ENCODE measurements at places on chromosomes 12 and 14. TPM values are rescaled to one million over a fixed set of nuclear protein-coding genes. Genes with fewer than 3 reads are reported as not detected.
A peak's percentile ranks its signal among the peaks of the same experiment; 100 is the strongest.

Gene FOXN4
- total RNA-seq, result not detected

GRCh38 chr12:100698518-100698917 lies 96.1 kb upstream of the ANO4 start:
- no peak overlapping the region for H3K4me3 ChIP-seq
- DNase-seq, result no peak

GRCh38 chr12:112422531-112422930 lies 3.8 kb downstream of the PTPN11 start:
- no peaks in the 10 kb centered on the region for H3K27me3 ChIP-seq
- H3K36me3 ChIP-seq, result no peaks in the 10 kb centered on the region
- peak overlapping the region; percentile 48 for H3K27ac ChIP-seq
- H3K4me1 ChIP-seq, result peaks cover 37% of the 10 kb centered on the region

DNA sequence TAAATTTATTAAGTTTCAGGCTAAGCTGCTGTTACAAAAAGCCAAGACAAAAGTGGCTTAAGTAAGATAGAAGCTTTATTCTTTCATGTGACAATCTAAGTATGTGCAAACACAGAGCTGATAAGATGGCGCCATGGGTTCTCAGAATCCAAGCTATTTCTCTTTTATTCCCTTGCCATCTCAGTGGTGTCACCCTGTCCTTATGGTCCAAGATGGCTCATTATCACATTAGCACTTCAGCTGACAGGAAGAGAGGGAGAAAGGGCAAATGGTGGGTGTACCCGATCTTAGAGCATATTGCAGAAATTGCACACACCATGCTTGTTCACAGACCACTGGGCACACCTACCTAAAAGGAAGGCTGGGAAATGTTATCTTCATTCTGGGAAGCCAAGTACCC lies 211.7 kb downstream of the TMTC2 start:
- no peaks in the 10 kb centered on the region for H3K27me3 ChIP-seq
- no peak overlapping the region for H3K27ac ChIP-seq
- no peak overlapping the region for H3K4me3 ChIP-seq
- DNase-seq, result no peak
- H3K36me3 ChIP-seq, result no peaks in the 10 kb centered on the region
- no peaks in the 10 kb centered on the region for H3K4me1 ChIP-seq

DNA sequence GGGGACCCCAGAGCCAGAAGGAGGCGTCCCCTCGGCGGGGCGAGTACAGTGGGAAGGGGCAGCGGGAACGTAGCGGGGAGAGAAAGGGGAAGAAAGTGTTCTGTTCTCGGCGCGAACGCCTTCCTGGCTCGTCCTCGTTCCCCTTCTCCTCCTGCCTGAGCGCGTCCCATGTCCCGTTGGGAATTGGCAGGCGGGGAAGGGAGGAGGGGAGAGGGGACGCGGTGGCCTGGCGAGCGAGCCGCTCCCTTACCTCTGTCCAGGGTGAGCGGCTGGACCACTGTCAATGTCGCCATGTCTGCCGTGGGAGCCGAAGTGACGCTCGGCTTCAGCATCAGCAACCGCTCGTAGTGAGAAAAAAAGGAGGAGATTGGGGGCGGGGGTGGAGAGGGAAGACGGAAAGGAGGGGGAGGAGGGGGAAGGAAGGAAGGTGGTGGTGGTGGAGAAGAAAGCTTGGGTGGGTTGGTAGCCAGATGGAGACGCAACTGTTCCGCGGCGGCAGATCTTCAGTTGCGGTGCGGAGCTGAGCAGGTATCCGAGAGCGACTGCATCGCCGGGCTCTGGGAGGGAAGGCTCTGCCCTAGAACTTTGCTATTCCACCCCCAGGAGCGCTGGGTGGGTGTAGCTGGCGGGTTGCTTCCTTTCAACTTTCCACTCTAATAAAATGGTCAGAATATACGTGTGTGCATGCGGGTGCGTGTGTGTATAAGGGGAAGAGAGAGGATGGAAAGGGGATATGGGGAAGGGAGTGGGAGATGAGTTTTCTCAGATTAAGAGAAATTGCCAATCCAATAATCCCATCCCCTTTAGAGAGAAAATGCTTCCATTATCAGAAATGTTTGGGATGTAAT lies at the start of gene LIN7A:
TSS of gene LIN7A (minus strand) at position 544 of the 848 bp plus-strand sequence. CDS start at position 332, 212 bp downstream.
- peak within 1 kb of the TSS; percentile 88 for H3K27ac ChIP-seq
- H3K4me1 ChIP-seq, result no peaks in the 10 kb centered on the region
- no peaks in the 10 kb centered on the region for H3K36me3 ChIP-seq
- H3K4me3 ChIP-seq, result peak within 1 kb of the TSS; percentile 85

DNA sequence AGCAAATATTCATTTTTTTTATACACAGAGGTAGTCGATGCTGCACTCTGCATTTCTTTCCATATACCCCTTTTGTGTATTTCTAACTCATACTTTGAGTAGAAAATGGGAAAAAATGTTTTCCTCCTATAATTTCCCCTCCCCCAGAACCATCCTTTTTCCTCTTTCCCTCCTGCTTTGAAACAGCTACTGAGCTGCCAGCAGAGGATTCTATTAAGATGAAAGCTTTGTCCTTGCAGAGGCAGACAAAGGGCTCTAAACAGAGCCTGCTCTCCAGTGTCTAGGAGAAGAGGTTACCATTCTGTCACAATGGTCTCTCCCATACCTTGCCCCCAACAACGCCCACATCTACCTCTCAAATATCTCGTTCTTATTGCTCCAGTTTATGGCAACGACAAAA lies 74.6 kb upstream of the OSBPL8 start:
- H3K4me3 ChIP-seq, result no peak overlapping the region
- no peak overlapping the region for H3K27ac ChIP-seq
- H3K27me3 ChIP-seq, result no peaks in the 10 kb centered on the region

Gene REC8
- total RNA-seq, result 25.5 TPM

DNA sequence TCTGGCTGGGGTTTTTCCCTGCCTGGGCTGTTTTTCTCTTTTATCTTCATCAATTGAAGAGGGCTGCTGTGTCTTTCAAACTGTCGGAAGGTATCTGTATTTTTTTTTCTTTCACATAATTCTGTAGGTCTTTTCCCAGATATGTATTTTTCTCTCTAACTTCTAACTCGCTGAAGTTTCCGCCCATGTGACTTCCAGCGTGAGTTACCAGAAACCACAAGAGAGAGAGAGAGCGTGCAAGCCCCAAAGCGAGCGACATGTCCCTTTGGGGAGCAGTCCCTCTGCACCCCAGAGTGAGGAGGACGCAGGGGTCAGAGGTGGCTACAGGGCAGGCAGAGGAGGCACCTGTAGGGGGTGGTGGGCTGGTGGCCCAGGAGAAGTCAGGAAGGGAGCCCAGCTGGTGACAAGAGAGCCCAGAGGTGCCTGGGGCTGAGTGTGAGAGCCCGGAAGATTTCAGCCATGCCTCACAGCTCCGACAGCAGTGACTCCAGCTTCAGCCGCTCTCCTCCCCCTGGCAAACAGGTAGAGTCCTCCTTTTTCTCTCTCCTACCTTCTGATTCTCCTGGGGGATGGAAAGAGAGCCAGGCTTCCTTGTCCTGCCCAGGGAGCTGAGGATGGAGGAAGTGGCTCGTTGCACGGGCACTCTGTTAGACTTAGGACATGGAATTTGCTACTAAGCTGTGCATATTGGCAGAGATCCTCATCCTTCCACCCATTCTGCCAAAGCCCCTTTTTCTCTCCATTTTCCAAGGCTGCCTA lies at the start of gene BATF:
TSS of gene BATF (plus strand) at position 246 of the 759 bp plus-strand sequence. CDS start at position 460, 214 bp downstream.
- peak; percentile 41 for DNase-seq
- no peaks in the 10 kb centered on the region for H3K27me3 ChIP-seq
- H3K4me1 ChIP-seq, result no peaks in the 10 kb centered on the region
- H3K27ac ChIP-seq, result no peak within 1 kb of the TSS
- no peaks in the 10 kb centered on the region for H3K36me3 ChIP-seq

DNA sequence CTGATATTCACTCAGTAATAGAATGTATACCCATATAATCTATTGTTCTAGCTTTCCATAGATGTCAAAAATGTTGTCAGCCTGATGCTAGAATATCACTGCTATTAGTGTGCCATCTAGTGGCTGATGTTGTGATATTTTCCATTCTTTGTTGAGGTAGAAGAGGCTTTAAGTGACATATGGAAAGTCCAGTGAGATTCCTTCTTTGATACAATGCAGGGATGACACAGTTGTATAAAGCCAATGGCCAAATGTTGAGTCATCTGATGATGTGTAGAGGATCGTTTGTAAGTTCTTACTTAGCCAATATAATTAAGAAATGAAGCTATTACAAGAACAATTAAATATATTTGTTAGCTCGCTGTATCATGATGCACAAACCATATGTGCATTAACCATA lies 58.1 kb upstream of the PCED1B start:
- no peaks in the 10 kb centered on the region for H3K36me3 ChIP-seq
- peak; percentile 56 for DNase-seq
- H3K27ac ChIP-seq, result no peak overlapping the region
- no peak overlapping the region for H3K4me3 ChIP-seq

- no peak overlapping the region for H3K27ac ChIP-seq
- H3K4me3 ChIP-seq, result no peak overlapping the region
- no peaks in the 10 kb centered on the region for H3K36me3 ChIP-seq
- no peaks in the 10 kb centered on the region for H3K27me3 ChIP-seq
- no peak for DNase-seq
These were observed 275.1 kb downstream of the PRKD1 start for GRCh38 chr14:29652571-29652970.

DNA sequence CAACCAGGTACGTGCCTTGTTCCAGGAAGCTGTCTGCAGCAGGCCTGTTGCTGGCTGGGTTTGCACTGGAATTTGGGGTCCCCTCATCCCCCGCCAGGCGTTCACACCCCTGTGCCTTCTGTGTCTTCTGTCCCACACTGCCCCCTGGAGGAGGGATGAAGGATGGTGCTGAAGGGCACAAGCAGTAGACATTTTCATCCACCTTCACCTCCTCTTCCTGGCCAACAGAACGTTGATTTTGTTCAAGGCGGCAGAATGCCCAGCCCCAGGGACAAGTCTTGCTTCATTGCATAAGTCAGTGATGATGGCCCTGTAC lies 122.1 kb downstream of the CALM1 start:
- no peak for DNase-seq
- no peaks in the 10 kb centered on the region for H3K27me3 ChIP-seq
- no peaks in the 10 kb centered on the region for H3K4me1 ChIP-seq
- no peak overlapping the region for H3K4me3 ChIP-seq
- H3K36me3 ChIP-seq, result no peaks in the 10 kb centered on the region

DNA sequence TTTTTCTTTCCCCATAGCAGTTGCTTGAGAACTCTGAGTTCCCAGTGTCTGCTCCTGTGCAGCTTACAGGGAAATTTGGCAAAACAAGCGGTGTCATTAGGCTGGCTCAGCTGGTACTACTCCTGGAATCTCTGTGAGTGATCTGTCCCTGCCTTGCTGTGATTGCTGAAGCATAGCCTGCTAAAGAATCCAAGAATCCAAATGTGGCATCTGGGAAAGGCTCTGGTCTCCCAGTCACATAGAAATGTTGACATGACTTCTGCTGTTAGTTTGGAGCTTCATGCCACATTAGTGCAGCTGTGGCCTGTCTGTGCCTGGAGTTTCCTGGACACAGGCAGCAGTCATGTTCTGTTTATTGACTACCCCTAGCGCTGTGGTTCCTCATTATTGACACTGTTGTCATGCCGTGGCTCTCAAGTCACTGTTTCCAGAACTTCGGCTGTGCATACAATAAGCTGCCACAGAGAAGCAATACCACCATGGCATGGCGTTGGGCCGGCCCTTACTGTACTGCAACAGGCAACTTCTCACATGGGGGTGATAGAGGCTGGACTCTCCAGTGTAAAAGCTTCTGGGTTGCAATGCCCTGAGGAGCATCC lies 166.8 kb downstream of the MYRFL start:
- no peaks in the 10 kb centered on the region for H3K36me3 ChIP-seq
- H3K4me1 ChIP-seq, result no peaks in the 10 kb centered on the region
- no peak overlapping the region for H3K27ac ChIP-seq
- H3K27me3 ChIP-seq, result no peaks in the 10 kb centered on the region
- no peak overlapping the region for H3K4me3 ChIP-seq

Gene IRAK3
- 31.6 TPM for total RNA-seq

Gene RTL1
- not detected for total RNA-seq

Gene PRR4
- 2.2 TPM for total RNA-seq

- no peak overlapping the region for H3K4me3 ChIP-seq
- no peaks in the 10 kb centered on the region for H3K27me3 ChIP-seq
- H3K27ac ChIP-seq, result no peak overlapping the region
- no peaks in the 10 kb centered on the region for H3K4me1 ChIP-seq
- DNase-seq, result no peak
- no peaks in the 10 kb centered on the region for H3K36me3 ChIP-seq
These were observed 2.1 kb upstream of the B4GALNT3 start for GRCh38 chr12:457676-458075.

DNA sequence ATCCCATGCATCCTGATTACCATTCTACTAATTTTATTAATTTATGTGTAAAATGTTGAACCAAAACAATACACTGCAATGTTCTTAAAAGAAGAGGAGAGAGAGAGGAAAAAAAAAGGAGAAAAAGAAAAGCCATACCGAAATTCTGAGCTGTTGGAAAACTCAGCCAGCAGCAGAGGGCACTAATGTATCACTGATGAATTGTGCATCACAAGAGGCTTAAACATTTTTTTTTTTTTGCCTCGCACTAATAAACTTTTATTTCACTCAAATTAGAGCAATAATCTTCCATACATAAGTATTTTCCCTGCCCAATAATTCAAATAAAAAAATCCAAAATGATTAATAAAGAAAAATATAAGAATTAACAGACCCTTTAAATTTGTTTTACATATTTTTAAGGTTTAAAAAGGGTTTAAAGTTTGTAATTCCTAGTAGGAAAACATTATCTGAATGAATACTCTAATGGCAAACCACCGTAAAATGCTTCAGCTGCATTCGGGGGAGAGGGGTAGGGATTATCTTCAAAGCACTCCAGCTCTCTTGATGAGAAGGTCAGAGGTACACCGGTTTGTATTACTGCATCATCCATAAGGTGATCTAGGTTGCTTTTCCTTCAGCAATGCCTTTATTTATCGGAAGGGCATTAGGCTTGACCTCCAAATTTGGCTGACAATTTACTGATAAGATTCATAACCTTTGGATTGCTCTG lies 41.9 kb downstream of the ATP23 start:
- no peak overlapping the region for H3K4me3 ChIP-seq
- H3K27me3 ChIP-seq, result no peaks in the 10 kb centered on the region
- H3K27ac ChIP-seq, result no peak overlapping the region
- H3K4me1 ChIP-seq, result no peaks in the 10 kb centered on the region

DNA sequence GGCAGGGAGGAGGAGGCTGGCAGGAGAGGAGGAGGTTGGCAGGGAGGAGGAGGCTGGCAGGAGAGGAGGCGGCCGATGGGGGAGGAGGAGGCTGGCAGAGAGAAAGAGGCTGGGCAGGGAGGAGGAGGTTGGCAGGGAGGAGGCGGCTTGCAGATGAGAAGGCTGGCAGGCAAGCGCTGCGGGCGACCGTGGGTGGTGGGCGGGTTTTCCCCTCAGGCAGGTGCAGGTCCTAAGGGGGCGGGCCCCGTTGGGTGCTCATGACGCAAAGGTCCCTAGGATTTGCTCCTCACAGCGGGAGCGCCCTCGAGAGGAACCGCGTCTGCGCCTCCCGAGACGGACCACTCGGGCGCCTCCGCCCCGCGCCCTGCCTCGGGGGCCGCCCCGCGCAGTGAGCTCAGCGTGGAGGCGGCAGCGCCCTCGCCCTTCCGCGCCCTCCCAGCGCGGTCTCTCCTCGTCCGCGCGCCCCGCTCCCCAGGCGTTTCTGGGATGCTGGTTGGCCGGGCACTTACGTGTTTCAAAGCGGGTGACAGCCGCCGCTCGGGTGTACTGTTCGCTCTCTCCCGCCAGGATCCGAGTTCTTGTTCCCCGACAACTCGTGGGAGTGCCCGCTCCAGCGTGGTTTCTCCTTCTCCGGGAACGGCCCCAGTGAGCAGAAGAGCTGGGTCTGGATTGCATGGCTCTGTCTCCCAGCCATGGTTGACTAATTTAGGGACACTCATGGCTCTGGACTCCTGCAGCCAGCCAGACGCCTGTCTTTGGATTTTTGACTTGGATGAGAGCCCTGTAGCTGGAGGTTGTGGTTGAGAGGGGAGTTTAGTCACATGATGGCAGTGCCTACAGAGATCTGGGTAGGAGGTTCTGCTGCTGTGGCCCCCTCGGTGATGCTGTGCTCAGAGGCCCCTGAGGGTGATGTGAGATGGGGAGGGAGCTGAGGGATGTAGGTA lies 64.1 kb upstream of the PPP4R3A start:
- H3K36me3 ChIP-seq, result no peaks in the 10 kb centered on the region
- peak; percentile 14 for DNase-seq
- H3K27ac ChIP-seq, result no peak overlapping the region
- peak overlapping the region; percentile 9 for H3K4me3 ChIP-seq

Data from tibial nerve (tissue), 4 donors.